ENCODE measurements at places on chromosomes 7 and 10. TPM values are rescaled to one million over a fixed set of nuclear protein-coding genes. Genes with fewer than 3 reads are reported as not detected.

The MRLN gene
- not detected for total RNA-seq

The VSTM2A gene
- not detected for total RNA-seq

The ARMC3 gene
- total RNA-seq = 0.54 TPM

The TLX1 gene
- not detected for total RNA-seq

GRCh38 chr7:73840715-73841379 lies 1.5 kb downstream of the METTL27 start:
- no peak for DNase-seq

DNA sequence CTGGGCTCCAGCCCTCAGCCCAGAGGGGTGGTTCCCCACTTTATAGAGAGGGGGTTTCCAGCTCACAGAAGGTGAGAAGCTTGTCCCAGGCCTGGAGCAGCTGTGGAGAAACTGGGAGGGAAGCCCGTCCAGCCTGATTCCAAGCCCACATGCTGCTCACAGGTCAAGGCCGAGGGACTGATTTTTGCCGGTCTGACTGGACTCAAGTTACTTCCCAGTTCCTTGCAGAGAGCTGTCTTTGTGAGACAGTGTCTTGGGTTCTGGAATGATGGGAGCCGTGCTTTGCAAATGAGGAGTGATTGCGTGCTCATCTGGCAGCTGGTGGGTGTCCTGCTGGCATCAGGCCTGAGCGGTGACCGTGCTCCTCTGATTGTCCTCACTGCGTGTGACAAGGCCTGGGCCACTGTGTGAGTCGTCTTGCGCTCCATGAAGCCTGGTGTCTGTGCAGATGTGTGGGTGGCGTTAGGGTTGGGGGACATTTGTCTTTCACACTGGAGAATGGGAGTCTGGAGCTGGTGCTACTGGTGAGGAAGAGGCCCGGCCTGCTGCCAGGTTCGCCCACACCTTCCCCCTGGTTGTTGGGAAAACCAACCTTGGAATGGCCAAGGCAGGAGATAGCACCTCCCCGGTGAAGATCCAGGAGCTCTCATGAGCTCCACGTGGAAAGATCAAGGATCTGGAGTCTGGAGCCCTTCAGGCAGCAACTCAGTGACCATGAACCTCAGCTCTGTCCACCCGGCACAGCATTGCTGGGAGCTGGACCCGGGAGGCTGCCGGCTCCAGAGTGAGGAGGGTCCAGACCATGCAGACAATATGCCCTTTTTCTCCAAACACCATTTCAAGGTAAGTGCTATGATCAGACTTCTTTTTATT lies 129.6 kb downstream of the SMURF1 start:
- no peak for DNase-seq

DNA sequence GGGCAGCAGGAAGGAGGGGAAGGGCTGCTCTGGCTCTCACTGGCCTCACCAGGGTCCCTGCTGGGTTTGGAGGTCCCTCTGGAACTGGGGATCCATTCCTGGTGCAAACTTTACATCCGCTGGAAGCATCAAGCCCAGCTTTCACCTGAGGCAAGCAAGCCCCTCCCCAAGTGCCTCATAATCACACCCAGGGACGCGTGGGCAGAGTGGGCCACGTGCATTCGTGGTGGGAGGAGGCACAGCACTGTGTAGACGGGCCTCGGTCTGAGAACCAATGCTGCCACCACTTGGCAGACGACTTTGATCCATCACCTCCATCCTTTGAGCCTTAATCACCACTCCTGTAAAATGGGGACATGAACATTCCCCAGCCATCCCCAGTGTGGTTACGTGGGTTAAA lies 74.1 kb downstream of the VWA2 start:
- DNase-seq = no peak

DNA sequence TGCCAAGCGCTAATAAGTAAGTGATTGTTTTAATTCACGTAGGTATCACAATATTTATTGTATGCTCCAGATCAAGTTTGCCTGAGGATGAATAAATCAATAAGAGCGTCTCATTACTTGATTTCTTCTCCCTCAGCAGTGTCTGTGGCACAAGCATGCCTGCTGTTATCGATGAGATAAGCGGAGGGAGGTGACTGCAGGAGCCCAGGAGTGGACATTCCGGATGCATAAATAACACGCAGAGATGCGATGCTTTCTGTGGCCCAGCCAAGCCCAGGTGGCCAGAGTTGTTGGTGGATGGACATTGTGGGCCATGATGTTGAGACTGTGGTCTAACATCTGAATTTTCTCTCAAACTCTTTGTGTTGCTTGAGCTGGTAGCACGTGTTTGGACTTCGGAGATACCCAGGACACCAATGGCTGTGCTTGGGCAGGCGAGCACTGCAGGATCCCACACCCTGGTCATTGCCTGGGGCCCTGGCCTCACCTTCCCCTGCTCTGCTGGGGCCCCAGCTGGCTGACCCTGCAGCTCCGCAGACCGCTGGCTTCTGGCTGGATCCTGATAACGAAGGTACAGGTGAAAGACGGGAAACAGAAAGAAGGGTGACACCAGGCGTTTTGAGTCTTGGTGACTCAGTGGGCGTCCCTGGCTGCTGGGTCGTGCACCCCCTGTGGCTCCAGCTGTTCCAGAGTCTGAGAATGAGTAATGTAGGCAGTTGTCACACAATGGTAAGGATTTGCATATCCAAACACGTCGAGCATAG lies 31.2 kb upstream of the MNX1 start:
- DNase-seq = no peak

- DNase-seq = no peak
These were observed 51.5 kb upstream of the OSBPL3 start for GRCh38 chr7:25031432-25031831.

DNA sequence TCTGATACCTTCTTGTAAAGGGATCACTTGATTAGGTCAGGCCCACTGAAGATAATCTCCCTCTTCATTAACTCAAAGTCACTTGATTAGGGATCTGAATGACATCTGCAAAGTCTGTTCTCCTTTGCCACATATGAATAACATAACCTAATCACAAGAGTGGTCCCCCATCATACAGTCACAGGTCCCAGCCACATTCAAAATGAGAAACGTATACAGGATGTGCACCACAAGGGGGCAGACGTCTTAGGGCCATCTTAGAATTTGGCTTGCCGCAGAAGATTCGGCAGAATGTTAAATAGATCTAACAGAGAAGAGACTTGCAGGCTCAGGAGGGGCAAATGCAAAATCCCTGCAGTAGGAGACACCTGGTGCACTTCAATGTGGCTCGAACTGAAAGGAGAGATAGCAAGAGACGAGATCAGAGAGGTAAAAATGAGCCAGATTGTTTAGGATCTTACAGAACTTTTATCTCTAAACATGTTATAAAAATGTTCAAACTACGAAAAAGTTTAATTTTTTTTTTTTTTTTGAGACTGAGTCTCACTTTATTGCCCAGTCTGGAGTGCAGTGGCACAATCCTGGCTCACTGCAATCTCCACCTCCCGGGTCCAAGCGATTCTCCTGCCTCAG lies 10.4 kb upstream of the SMC3 start:
- peak; percentile 70 for DNase-seq

GRCh38 chr10:7933262-7933661 lies 115.0 kb downstream of the TAF3 start:
- DNase-seq = no peak

- no peak for DNase-seq
These were observed 32.3 kb upstream of the PLEKHS1 start for GRCh38 chr10:113718969-113719822.

Data from hematopoietic multipotent progenitor cell (in vitro differentiated cells).